ENCODE measurements at places on chromosomes 2 and 18.

- DNase-seq, result no peak
Measured at GRCh38 chr2:37361994-37362698, 17.7 kb downstream of the QPCT start.

- no peak for DNase-seq
Measured at GRCh38 chr2:207215308-207215707, 49.6 kb upstream of the KLF7 start.

DNA sequence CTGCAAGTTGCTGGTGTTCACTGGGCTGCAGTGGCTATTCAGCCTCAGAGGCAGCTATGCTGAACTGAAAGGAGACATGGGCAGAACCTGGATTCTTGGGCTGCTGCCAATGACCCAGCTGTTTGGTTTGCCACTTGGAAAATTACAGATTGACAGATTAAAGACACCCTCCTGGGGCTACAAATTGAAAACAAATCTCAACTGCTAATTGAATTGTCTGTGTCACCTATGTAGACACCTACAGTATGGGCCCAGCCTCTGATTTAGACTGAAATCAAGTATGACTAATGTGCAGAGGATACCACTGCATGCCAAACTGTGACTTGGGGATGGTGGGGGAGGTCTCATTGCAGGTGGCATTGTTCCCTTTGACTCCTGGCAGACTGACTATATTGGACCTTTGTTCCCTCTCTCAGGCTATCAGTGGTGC, 42.8 kb downstream of the ITSN2 start:
- no peak for DNase-seq

DNA sequence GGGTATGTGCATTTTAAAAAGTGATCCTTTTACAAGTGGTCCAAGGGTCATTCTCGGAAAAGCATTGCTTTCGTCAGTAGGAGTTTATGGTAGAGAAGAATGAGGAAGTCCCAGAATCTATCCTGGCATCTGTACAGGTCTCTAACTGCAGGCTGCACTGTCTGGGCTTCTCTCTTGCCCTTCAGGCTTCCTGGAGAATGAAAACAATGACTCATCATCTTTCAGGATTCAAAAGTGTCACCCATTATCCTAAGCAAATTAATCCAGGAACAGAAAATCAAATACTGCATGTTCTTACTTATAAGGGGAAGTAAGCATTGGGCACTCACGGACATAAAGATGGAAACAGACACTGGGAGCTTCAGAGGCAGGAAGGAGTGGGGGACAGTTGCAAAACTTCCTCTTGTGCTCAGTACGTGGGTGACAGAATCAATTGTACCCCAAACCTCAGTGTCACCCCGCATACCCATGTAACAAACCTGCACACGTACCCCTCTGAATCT, 60.2 kb upstream of the TXNDC2 start:
- DNase-seq, result peak; percentile 90

GRCh38 chr2:48760826-48761225, 5.3 kb upstream of the LHCGR start:
- no peak for DNase-seq

DNA sequence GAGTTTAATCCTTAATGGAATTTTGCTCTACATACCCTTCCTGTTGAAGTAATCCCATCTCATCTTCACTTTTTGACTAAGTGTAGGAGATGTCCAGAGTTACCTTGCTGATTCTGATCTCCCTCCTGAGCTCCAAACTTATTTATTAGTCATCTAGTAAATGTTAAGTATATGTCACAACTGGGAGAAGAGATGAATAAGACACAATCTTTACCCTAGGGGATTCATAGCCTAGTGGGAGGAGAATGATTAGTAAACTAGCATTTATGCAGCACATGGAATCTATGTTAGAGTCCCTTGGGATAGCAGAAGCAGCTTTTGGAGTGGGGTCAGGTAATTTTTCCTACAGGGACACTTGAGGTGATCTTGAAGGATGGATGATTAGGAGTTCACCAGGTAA, 20.7 kb downstream of the ACVR2A start:
- DNase-seq, result no peak

GRCh38 chr2:9153643-9153980, 53.0 kb upstream of the ASAP2 start:
- DNase-seq, result no peak

GRCh38 chr2:143828763-143829537, 691.0 kb downstream of the ZEB2 start:
- no peak for DNase-seq

GRCh38 chr2:201500534-201500933, 49.0 kb downstream of the STRADB start:
- DNase-seq, result no peak

Data from K562 (cell line).